ENCODE measurements at places on chromosomes 16 and 17.

DNA sequence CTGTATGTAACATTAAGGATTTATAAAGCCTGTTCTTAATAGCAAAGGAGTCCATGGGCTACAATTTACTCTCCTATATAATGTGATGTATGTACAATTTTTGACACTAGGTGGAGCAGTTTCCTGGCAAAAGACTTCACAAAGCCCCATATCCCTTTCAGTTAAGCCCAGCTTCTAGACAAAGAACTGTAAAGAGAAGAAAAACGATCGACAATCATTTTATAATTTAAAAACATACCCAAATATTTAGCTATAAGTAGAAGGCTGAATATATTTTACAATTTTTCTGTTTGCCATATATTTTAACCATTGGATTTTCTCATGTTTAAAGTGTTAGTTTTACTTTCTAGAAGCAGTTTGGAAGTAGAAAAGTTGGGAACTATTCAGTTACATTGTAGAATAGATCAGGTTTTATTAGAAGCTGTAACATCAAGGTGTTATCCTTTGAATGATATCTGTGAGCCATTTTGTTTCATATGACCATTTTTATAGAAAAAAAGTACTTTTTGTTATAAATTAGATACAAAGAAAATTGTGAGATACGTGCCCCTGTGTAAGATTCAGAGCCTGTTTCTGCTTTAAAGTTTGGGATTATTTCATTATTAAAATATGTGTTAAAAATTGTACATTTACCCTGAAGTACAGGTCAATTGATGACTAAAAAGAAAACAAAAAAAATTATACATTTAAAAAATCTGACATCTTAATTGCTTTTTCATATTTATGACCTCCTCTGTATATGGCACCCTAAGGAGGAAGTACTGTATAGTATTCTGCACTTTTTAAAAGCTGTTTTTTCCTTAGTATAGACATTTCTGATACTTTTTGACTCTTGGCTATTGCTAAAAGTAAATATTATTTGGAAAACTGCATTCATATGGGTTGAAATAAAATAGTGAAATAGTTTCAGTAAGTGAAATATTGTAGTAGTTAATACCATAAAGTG is 46.3 kb downstream of the VMP1 start:
- peak; percentile 89 for DNase-seq

- DNase-seq = no peak
Observed at GRCh38 chr17:7340179-7340578, 3.9 kb downstream of the ACAP1 start.

- DNase-seq = no peak
Observed at GRCh38 chr16:79253100-79253631, 347.4 kb downstream of the MAF start.

GRCh38 chr17:55454906-55455474 is 33.4 kb upstream of the MMD start:
- no peak for DNase-seq

- no peak for DNase-seq
Observed at GRCh38 chr17:57357830-57358430, 101.6 kb downstream of the MSI2 start.

GRCh38 chr17:82633343-82633742 is 14.9 kb downstream of the WDR45B start:
- DNase-seq = no peak

GRCh38 chr17:60598001-60598736 is 1.8 kb upstream of the PPM1D start:
- no peak for DNase-seq

- DNase-seq = no peak
Observed at GRCh38 chr17:22703204-22703603, 1010.9 kb downstream of the KCNJ18 start.

GRCh38 chr16:3864562-3864961 is 16.0 kb downstream of the CREBBP start:
- DNase-seq = no peak

GRCh38 chr16:69286941-69287713 is 24.0 kb upstream of the VPS4A start:
- peak; percentile 78 for DNase-seq

- no peak for DNase-seq
Observed at GRCh38 chr16:85853547-85854545, 45.1 kb upstream of the IRF8 start.

- DNase-seq = no peak
Observed at GRCh38 chr16:85970016-85970733, 71.2 kb downstream of the IRF8 start.

GRCh38 chr17:7590743-7591142 is 849 bp upstream of the SOX15 start:
- no peak for DNase-seq

GRCh38 chr17:56902348-56902747 is 11.5 kb downstream of the TRIM25 start:
- DNase-seq = no peak

DNA sequence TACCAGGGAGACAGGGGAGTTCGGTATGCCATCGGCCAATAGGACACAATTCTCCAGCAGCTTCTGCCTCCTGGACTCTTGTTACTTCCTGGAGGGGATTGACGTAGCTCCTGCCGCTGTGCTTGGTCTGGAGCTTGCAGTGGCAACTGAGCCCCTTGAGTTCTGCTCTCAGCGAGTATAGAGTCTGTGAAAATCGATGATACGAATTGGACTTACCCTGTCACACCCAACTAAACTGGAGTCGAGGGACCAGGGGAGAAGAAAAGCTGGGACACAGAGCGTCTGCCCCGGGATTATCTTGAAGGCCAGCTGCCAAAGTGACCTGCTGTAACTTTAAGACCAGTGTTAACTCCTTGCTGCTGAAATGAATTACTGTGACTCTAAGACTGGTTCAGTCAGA is 22.2 kb downstream of the SEC14L1 start:
- no peak for DNase-seq

DNA sequence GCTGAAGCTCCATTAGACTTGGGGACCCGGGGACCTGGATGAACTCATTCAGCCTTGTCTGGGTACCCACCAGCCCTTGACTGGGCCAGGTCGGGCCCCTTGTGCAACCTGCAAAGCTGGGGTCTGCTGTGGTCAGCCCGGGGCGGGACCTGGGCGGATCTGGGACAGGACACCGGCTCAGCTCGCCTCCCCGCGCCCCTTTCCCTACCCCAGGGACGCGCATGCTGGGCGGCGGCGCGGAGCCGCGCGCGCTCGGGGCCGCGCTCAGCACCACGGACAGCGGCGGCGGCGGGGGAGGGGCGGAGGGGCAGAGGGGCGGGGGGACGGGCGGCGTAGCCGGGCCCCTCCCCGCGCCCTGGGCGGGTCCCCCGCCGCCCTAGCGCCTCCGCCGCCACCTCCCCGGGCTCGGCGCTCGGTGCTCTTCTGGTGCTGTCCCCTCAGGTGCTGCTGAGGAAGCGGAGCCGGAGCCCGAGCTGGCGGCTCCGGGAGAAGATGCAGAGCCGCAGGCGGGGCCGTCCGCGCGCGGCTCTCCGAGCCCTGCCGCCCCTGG is 7.4 kb downstream of the ACD start:
- DNase-seq = no peak

DNA sequence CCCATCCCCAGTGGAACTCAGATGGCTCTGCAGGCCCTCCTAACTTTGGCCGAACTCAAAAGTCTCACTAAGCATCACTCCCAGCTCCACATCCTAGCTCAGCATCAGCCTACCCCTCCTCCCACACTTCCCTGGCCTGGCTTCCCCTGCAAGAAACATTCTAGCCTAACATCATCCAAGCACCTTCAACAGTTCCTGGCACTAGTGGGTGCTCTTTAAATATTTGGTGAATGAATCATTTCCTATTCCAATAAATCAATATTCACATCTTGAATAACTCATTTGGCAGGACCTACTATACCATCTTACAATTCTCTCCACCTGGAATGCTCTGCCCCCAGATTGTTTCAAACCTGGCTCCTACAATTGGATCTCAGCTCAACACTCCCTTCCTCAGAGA is 11.0 kb upstream of the BBS2 start:
- no peak for DNase-seq

DNA sequence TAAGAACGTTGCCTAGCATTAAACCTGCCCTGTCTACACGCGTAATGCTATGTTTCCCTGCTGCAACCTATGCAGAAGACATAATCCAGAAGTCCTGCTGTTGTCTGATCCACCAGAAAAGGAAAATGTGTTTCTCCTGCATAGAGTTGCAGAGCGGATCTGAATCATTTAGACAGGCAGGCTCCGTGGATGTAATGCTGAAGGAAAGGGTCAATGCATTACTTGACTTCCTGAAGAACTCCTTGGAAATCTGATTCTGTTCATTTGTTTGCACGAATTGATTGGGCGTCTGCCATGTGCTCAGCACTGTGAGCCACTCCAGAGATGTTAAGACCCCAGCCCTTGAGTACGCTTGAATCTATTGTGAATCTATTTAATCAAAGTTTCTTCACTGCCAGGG is 83.4 kb downstream of the FOXL1 start:
- DNase-seq = no peak

- no peak for DNase-seq
Observed at GRCh38 chr17:34656801-34657200, 77.4 kb downstream of the TMEM132E start.

- DNase-seq = no peak
Observed at GRCh38 chr17:2899906-2900305, 103.7 kb downstream of the RAP1GAP2 start.

DNA sequence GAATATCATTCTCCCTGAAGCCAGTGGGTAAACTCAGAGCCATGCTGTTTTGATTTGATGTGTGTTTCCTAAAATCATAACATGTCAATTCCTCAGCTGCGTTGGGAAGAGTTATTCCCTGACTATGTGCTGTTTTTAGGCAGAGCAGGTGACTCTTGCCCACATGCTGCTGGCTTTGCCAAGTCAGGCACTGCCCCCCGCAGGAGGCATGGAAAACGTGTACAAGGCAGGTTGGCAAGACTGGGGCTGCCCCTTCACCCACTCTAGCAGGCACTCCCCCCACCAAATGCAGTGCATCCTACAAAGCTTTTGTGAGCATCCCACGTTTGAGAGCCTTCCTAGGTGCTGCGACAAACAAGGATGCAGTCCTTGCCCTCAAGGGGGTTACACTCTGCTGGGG is 38.3 kb upstream of the NAT9 start:
- no peak for DNase-seq

Measured in CD4-positive, alpha-beta T cell treated with Interferon alpha-2 for 1 hour (primary cell).